ENCODE measurements at places on chromosomes 5 and 9.
A peak's percentile ranks its signal among the peaks of the same experiment; 100 is the strongest.

GRCh38 chr5:113293975-113294310 is 140.8 kb downstream of the TSSK1B start:
- peak overlapping the region; percentile 64 for H3K27ac ChIP-seq
- H3K4me1 ChIP-seq, result peaks cover 29% of the 10 kb centered on the region
- H3K36me3 ChIP-seq, result no peaks in the 10 kb centered on the region
- no peaks in the 10 kb centered on the region for H3K27me3 ChIP-seq

- H3K27me3 ChIP-seq, result no peaks in the 10 kb centered on the region
- H3K4me3 ChIP-seq, result no peak overlapping the region
- peaks cover 64% of the 10 kb centered on the region for H3K4me1 ChIP-seq
- no peaks in the 10 kb centered on the region for H3K36me3 ChIP-seq
- no peak for DNase-seq
These were observed 173.1 kb downstream of the SYK start for GRCh38 chr9:90974643-90975245.

DNA sequence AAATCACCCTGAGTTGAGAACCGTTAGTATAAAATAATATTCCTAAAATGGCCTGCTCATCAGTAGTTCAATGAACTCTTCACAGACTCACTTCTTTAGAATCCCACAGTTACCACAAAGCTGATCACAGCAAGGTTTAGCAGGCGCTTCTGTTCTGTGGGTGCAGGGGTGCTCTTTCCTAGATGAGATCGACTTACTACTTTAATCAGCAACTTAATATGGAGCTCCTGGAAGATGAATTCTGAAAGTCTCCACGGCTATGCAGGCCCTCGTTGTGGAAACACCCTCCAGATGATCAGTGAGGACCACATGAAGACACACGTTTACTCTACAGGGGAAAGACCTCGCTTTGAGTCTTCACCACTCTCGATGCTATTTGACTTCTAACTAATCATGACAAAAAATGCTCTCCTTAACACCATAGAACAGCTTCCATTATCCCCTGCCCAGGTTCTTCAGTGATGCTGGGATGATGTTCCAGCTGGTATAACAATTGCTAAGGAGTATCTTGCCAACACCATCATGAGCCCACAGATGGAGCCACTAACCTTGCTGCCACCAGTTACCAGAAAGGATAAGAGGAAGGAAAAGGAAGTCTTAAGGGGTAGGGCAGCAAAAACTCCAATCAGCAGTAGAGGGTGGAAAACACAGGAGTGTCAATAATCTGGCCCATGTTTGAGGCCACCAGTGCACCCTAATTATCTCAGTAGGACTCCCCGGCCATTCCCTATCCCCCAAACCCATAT is 17.9 kb upstream of the GPX8 start:
- 0 out of 2 replicates have a peak, but pooled peaks cover 4% of the 10 kb centered on the region for H3K4me1 ChIP-seq
- no peaks in the 10 kb centered on the region for H3K27me3 ChIP-seq
- no peak overlapping the region for H3K4me3 ChIP-seq
- DNase-seq, result no peak
- H3K36me3 ChIP-seq, result no peaks in the 10 kb centered on the region

DNA sequence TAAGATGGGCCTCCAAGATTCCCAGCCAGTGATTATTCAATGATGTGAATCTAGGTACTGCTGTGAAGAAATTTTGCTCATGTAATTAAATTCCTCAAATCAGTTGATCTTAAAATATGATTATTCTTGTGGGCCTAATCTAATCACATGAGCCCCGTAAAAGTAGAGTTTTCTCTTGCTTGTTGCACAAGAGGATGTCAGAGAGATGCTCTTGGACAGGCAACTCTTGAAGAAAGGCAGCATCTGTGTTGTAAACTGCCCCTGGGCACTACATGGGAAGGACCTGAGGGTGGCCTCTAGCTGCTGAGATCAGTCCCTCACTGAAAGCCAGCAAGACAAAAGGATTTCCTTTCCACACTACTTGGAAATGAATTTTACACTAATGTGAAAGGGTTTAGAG is 132.9 kb downstream of the TRPM3 start:
- H3K4me1 ChIP-seq, result no peaks in the 10 kb centered on the region
- H3K27me3 ChIP-seq, result no peaks in the 10 kb centered on the region
- DNase-seq, result no peak

DNA sequence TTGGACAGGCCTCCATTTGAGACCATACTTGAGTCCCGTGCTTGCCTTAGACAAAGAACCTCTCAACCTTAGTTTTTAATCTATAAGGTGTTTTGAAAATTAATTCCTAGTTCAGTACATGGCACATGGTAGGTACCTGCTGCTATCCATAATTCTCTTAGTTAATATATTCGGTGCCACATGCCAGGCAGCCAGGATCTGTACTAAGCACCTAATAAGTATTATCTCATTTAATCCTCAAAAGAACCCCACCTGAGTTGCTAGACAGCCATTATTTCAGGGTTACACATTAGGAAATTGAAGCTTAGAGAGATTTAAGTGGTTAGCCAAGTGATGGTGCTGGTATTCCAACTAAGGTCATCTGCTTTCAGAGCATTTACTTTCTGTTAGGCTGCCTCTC is 29.9 kb downstream of the NSD1 start:
- no peak for DNase-seq
- H3K27me3 ChIP-seq, result no peaks in the 10 kb centered on the region
- no peak overlapping the region for H3K27ac ChIP-seq
- H3K36me3 ChIP-seq, result no peaks in the 10 kb centered on the region
- peaks cover 9% of the 10 kb centered on the region for H3K4me1 ChIP-seq
- H3K4me3 ChIP-seq, result no peak overlapping the region
